ENCODE measurements at places on chromosomes 7 and 10.

DNA sequence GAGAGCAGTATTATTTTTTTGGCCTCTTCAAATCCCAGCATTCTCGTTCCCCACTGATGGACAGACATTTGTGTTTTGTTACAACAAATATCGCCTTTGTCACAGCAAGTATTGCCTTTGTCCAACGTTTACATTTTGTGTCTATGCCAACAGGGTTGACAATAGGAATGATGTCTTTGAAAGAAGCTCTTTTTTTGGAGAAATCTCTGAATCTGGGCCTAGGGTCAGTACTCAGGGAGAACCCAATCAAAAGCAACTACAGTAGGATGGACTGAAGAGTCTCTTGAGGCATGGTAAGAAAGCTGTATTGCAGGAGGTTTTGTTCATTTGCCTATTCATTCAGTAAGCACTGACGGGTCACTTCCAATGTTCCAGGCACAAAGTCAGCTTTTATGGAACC, 57.7 kb upstream of the KLF14 start:
- DNase-seq: no peak

GRCh38 chr7:87598234-87599009, 2.3 kb downstream of the ABCB1 start:
- no peak for DNase-seq

DNA sequence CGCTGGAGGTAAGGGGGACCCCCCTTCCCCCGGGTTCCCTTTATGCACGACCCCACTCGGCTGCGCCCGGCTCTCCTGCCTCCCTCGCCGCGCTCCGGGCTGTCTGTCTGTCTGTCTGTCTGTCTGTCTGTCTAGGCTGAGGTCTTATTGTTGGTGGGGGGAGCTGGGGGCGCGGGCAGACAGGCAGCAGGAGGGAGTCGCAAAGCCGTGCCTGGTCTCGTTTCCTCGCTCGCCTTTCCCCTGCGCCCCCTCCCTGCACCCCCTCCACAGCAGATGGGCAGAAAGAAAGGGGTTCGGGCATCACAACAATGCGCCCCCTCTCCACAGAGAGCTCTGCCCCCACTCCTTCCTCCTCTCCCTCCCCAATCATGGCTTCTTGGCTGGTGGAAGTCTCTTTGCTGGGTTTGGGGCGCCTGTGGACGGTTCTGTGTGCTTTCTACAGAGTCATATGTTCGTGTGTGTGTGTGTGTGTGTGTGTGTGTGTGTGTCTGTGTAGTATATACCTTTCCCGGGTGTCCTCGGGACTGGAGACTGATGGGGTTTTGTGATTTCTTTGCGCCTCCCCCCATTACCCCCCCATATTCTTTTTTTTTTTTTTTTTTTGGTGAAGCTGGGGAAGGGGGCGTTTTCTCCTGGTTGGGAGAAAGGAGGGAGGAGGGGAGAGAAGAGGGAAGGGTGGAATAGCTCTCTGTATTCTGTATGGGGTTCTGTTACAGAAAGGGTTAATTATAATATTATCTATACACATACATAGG, 1.9 kb downstream of the AUTS2 start:
- no peak for DNase-seq

DNA sequence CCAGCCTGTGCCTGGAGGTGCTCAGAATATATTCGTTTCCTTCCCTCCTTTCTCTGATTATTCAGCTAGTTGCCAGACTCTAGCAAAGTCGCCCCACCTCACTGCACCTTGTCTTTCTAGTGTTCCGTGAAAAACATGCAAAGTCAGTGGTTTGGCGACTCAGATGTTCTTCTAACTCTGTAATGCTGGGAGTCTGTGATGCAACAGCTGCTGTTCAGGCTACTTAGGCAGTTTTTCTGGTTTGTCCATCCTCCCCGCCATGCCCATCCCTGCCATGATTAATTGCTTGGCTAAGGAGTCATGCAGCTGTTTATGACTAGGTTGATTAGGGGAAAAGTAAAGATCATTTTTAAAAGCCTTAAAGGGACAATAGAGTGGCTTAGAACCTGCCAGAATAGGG, 99.4 kb downstream of the MTPN start:
- DNase-seq: no peak

GRCh38 chr10:97585439-97585811, 1.2 kb downstream of the HOGA1 start:
- no peak for DNase-seq

- DNase-seq: no peak
These were observed 13.5 kb downstream of the IQCE start for GRCh38 chr7:2572101-2572842.

DNA sequence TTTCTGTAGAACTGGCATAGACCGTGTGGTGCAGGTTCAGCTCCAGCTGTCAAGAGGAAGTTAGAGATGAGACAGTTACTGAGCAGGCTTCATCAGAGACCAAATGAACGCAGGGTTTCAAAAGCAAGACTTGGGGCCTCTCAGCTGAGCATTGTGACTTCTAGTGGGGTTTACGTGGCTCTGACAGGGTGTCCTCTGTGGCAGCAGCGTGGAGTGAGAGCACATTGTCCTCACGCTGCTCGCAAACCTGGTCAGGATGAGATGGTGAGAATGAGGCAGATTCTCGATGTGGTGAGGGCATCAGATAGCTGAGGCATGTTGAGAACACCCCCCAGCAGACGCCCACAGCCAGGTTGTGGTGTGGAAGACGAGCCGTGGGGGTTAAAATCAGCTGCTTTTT, 126.0 kb downstream of the DNAJB6 start:
- no peak for DNase-seq

- DNase-seq: no peak
These were observed 239.7 kb downstream of the KCND2 start for GRCh38 chr7:120512701-120513100.

DNA sequence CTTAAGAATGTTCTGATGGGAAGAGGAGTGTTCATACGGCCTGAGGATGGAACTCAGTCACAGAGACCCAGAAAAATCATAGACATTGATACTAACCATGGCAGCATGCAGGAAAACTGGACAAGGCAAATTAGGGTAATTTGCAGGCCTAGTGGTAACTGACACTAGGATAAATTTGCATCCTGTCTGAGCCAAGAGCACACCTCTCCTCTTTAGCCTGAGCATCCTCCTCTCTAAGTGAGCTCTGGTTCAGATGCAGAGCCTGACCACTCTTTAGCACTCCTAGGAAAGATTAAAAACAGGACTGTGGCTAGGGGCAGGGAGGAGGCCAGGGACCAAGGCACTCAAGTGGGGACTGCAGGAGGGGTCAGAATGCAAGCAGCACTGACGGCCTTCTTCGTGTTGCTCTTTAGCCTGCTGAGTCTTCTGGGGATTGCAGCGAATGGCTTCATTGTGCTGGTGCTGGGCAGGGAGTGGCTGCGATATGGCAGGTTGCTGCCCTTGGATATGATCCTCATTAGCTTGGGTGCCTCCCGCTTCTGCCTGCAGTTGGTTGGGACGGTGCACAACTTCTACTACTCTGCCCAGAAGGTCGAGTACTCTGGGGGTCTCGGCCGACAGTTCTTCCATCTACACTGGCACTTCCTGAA, at the start of gene TAS2R41:
Gene TAS2R41, plus strand, starts transcription at position 373 of the 650 bp plus-strand sequence. Its CDS starts 0 bp downstream, at position 373.
- DNase-seq: no peak

- no peak for DNase-seq
These were observed 261.5 kb upstream of the SORCS1 start for GRCh38 chr10:107425931-107426553.

- peak; percentile 19 for DNase-seq
These were observed 26.5 kb downstream of the DNAJB12 start for GRCh38 chr10:72328045-72328828.

DNA sequence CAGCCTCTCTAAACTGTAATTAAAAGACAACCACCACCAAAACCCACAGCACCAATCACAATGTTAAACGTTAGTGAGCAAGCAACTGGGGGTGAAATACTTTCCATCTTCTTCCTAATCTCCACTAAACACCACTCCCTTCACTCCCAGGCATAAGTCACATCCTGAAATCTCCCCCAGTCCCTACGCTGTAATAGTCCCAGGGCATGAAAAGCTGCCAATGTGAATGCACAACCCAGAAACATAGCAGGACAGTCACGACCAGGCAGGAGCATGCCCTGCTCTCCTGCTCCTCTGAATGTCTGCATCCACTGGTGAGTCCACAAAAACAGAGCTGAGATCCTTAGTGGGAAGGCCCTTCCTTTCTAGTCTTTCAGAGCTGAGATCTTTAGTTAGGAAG, 288.9 kb downstream of the PARD3 start:
- no peak for DNase-seq

- no peak for DNase-seq
These were observed 975.2 kb upstream of the AUTS2 start for GRCh38 chr7:68623030-68623429.

- no peak for DNase-seq
These were observed 3.3 kb downstream of the SUN3 start for GRCh38 chr7:48025624-48026023.

GRCh38 chr7:6505685-6506559, 45.3 kb downstream of the GRID2IP start:
- no peak for DNase-seq

- no peak for DNase-seq
These were observed 26.7 kb downstream of the TSPAN12 start for GRCh38 chr7:120831260-120831659.

DNA sequence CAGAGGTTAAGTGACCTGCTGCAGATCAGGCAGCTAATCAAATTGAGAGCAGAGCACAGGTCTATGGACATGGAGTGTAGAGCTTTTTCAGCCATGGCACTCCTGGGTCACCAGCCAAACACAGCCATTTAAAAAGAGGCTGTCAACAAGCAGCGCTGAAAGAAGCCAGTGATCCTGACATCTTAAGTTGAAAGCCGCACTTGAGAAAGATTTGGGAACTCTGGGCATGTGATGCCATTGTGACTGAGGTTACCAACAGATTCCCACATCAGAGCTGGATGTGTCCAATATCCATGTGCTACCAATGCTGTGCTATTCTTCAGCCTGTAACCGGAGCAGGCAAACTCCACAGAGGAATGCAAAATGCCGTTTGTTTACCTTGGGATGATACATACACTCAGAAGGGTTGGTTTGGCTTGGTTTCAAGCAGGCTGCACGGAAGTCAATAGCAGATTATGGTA, 56.2 kb upstream of the ABLIM1 start:
- no peak for DNase-seq

DNA sequence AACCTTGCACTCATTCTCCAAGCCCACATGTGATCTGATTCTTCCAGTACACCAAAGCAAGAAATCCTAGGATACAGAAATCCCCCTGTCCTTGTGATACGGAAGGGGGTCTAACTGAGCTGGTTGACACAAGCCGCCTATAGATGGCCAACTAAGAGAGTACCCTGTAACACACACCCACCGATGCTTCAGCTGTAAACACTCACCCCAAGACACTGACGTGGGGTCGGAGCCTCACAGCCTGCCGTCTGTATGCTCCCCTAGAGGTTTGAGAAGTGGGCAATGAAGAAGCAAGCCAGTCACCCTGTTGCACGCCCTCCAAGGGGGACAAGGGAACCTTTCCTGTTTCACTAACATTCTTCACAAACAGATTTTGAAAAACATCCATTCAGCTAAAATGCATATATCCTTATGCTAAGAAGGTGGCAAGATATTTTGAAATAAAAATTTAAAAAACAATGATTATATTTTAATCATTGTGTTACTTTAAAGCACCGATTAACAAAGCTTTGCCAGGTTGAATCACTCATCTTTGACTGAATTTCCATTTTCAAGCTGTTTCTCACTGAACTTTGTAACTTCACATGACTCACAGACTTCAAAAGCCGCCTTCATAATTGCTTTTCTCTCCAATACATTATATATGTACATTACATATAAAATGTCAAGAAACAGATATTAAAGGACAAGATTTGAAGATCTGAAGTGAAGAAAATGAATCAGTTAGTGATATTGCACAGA, 329.3 kb downstream of the ARL4A start:
- DNase-seq: no peak

DNA sequence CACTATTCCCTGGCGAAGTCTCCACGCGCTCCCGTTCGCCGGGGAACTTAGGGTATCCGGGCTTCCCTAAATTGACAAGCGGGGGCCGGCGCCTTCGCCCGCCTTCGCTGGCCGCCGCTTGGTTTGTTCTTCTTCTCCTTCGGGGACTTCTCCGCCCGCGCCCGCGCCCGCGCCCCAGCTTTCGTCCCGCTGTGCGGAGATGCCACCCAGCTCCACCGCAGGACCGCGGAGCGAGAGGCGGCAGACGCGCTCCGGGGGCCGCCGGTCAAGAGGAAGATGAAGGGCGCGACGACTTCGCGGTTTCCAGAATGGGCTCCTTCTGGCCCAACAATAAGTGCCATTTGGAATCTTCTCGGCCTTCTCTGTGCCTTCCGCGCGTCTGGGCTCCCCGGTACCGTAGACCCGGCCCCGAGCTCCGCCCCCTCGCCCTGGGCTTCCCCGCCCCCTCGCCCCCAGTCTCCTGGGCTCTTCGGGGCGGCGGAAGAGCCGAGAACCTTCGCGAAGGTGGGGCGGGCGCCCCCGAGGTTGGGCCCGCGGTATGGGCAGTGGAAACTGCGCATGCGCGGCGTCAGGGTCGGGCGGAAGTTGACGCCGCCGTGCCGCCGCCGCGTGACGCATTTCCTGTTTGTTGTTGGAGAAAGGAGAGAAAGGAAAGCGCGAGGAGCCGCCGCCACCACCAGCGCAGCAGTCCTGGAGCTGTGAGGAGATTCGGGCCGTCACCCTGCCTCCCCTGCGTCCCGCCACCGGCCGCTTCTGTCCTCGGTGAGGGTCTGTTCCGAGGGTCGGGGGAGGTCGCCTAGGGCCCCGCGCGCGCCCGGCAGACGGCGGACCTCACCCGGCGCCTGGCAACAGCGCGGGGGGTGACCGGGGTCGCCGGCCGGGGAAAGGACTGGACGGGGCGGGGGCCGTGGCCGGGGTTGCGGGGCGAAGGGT, at the start of gene DNAJB6:
Gene DNAJB6, plus strand, starts transcription at position 622 of the 933 bp plus-strand sequence. CDS start 21,569 bp downstream, outside the sequence.
- DNase-seq: peak; percentile 82

- no peak for DNase-seq
These were observed 4.8 kb downstream of the LAMB1 start for GRCh38 chr7:107998150-107998549.

- DNase-seq: no peak
These were observed 496.2 kb upstream of the FOXK1 start for GRCh38 chr7:4185721-4186512.
